ELF-1 (cell line): ENCODE measurements at places on chromosomes 11 and 22.

GRCh38 chr11:110613197-110613918 lies 98.9 kb downstream of the ARHGAP20 start:
- no peak for DNase-seq

DNA sequence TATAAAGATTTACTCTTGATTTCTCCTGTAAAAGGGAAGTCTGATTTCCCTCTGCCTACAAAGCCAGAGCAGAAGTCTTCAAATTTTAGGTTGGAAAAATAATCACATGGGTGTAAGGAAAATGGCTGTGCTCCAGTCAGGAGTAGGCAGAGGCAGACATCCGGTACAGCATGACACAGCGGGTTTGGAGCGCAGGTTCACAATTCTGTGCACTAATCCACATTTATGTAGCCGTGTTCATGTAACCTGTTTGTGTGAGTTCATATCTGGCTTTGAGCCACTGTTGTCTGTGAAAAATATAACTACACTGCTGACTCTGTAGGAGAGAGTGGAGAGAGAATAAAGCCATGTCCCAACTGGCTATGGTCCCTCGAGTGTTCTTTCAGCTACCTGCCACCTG lies 248.0 kb downstream of the CASP12 start:
- DNase-seq, result no peak

DNA sequence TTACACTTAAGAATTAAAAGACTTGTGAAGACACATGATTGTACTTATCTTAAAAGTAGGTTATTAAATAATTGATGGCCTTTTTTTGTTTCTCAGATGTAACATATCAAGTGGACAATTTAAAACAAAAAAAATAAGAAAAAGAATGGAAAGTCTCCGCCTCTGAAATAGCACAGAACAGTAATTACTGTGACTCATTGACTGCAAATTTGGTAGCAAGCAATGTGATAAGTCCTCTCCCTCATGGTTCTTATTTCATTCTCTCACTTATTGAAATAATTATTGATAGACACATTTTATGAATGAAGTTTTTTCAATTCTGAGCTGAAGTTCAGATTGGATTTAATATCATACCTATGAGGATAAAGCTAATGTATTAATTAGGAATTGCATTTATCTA lies 717.9 kb upstream of the LUZP2 start:
- no peak for DNase-seq

DNA sequence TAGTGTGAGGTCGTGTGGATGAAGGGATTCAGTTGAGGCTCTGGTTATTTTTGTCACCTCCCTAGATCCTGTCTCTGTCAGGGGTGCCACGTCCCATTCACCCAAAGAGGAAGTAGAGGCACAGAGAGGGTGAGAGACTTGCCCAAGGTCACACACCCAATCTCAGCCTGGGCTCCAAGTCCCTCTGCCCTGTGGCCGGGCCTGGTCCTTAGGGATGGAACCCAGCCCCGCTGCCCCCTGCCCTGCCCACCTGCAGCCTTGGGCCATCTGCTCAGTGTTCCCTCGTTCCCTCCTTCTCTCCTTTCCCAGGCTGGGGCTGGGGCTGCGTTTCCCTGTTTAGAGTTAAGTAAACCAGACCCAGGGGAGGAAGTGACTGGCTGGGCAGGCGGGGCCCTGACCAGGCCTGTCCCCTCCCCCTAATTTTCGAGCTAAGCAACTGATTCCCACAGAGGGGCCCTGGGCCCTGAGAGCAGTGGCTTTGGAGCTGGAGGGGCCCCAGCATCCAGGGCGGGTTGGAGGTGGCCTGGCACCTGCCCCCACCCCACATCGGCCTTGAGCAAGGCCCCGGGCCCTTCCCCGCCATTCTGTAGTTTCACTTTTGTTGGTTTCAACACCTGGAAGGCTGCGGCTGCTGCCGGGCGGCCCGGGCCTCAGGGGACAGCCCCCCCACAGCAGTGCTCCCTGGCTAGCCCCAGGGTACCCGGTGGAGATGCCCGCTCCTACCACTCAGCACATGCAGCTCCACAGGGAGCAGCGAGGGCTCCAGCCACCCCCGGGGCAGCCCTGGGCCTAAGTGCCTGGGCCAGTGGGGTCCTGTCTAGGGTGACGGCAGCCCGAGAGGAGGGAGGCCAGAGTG lies 1.5 kb downstream of the TCIRG1 start:
- peak; percentile 86 for DNase-seq

DNA sequence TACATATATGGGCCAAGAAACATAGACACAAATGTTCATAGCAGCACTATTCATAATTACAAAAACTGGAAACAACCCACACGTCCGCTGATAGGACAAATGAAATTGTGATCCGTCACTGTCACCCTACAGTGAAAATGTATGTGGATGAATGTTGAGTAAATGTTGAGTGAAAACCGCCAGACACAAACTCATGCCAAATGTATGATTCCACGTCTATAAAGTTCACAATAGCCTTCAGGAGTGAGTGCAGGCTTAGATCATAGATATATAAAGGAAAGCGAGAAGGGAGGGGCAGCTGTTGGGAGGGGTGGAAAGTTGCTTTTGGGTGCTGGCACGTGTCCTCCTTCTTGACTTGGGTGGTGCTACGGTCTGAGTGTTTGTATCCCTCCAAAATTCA lies 33.6 kb downstream of the DBX1 start:
- no peak for DNase-seq

- DNase-seq, result no peak
Observed at GRCh38 chr11:15940462-15941205, 415.7 kb downstream of the SOX6 start.

GRCh38 chr11:293852-294661 lies 5.1 kb downstream of the PGGHG start:
- no peak for DNase-seq
